ENCODE measurements at places on chromosomes 6 and 20.

- no peak for DNase-seq
Observed at GRCh38 chr6:56677559-56677958, 34.9 kb upstream of the DST start.

- DNase-seq, result no peak
Observed at GRCh38 chr6:35260591-35261570, 1.3 kb downstream of the ZNF76 start.

- no peak for DNase-seq
Observed at GRCh38 chr6:124688369-124688768, 273.9 kb upstream of the RNF217 start.

- no peak for DNase-seq
Observed at GRCh38 chr6:7041511-7042026, 66.2 kb upstream of the RREB1 start.

DNA sequence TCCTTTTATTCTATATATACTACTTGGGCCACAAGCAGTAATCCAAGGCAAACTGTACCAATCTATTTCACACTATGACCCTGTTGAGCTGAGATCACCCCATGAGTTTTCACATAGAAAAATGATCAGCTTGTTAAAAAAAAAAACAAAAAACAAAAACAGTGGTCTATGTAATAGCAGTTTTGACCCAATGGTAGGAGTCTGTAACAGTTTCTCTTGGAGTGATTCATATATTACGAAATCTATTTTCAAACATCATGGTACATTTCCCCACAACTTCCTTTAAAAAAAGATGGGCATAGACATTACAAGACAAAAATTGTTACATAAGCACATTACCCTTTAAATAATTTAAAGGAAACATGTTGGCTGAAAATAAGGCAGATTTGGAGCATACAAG lies 78.1 kb downstream of the PRSS35 start:
- no peak for DNase-seq

- DNase-seq, result no peak
Observed at GRCh38 chr6:3784885-3785744, 33.6 kb upstream of the PXDC1 start.

DNA sequence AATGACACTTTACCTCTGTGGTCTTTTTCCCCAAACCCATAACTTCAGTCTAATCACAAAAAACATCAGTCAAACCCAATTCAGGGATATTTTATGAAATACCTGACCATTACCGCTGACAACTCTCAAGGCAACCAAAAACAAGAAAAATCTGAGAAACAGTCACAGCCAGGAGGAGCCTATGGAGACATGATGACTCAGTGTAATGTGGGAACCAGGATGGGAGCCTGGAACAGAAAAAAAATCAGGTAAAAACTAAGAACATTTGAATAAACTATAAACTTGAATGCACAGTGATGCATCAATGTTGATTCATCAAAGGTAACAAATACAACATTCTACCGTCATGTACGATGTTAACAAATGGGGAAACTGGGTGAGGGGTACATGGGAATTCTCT lies 84.1 kb upstream of the TSHZ2 start:
- DNase-seq, result no peak

GRCh38 chr6:35359744-35360348 lies 17.5 kb downstream of the PPARD start:
- no peak for DNase-seq

GRCh38 chr20:47272893-47273590 lies 83.5 kb downstream of the ZMYND8 start:
- DNase-seq, result peak; percentile 22

DNA sequence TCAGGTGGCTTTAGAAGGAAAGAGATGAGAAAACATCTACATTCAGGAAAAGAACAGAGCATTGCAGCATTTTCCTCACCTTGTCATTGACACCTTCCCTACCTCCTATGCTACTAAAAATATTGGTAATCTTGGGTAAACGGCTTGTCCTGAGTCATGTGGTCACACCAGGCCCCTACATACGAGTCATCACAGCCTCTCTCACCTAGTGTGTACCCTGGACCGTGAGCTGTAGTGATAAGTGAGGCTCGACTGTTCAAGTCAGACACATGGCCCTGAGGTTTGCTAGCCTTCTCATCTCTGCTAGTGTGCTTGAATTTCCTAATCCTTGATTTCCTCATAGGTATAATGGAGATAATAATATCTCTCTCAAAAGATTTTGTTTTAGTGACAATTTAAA lies 29.6 kb upstream of the TMEM244 start:
- DNase-seq, result no peak

GRCh38 chr6:37131104-37131959 lies 38.6 kb upstream of the PIM1 start:
- no peak for DNase-seq

- no peak for DNase-seq
Observed at GRCh38 chr6:8017276-8017701, 46.9 kb downstream of the BLOC1S5 start.

GRCh38 chr6:160203076-160203475 lies 55.5 kb downstream of the SLC22A2 start:
- DNase-seq, result no peak

DNA sequence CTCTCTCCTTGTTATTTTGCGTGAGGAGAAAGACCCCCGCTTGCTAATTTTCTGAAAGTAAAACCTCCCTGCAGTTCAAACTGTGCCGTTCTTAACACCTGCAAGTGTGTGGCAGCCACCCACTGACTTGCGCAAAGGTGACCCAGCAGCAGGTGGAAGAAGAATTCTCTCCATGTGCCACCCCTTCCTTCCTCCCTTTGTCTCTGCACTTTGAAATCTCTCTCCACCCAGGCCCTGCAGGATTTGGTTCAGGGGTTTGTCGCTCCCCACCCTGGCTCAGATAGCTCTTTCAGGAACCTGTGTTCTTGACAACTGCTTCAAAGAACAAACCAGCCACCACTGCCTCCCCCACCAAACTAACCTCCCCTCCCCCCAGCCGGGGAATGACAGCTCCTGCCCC lies 41.4 kb downstream of the ZNF831 start:
- DNase-seq, result no peak

DNA sequence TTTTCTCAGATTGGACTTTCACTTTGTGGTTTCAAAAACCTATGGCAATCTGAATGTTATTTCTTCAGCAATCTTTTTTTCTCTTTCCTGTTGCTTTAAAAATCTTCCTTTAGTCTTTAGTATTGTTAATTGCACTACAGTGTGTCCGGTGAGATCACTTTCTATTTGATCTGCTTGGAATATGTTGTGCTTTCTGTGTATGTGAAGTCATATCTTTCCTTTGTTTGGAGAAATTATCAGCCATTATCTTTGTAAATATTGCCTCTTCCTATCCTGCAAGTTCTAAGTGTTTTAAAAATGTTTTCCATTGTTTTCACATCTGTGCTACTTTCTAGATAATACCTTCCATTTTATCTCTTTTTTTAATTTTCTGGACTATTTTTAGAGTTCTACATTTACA lies 171.4 kb upstream of the PRSS16 start:
- DNase-seq, result no peak

DNA sequence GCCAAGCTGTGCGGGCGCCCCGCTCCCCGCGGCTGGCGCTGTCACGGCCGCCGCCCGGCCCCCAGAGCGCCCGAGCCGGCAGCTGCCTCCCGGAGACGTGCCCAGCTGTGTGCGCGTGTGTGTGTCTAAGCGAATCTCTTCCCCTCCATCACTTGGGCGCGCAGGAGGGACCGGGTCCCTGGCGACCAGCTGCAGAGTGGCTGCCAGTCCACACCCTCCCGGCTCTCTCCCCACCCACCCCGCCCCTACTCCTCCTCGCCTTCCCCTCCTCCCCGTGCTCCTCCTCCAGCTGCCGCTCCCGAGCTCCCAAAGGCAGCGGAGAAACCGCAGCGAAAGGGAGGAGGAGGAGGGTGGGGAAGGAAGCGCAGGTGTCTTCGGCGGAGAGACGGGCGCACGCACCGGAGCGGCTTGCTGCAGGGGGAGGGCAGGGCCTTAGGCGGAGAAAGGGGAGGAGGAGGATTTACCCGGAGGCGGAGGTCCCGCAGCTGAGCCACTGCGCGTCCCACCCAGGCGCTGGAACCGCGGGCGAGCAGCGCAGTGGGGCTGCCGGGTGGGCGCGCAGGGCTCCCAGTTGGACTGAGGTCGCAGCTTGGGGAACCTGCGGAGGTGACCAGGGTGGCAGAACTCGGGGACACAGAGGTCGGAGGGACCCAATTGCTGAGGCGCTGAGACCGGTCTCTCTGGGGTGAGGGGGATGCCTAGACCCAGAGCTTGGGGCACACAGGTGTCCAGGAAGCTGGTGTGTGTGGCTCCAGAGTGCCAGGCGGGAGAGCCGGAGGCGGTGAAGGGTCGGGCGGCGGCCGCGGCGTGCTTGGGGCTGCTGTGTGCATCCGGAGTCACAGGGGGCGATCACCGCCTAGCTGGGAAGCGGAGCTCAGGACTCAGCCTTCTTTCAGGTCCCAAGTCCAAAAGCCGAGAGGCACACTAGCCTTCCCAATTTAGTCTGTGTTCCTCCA lies at the start of gene HS3ST5:
HS3ST5 (minus strand) TSS at position 198 of the 956 bp plus-strand sequence. CDS start 280,178 bp downstream, outside the sequence.
- DNase-seq, result peak; percentile 64

DNA sequence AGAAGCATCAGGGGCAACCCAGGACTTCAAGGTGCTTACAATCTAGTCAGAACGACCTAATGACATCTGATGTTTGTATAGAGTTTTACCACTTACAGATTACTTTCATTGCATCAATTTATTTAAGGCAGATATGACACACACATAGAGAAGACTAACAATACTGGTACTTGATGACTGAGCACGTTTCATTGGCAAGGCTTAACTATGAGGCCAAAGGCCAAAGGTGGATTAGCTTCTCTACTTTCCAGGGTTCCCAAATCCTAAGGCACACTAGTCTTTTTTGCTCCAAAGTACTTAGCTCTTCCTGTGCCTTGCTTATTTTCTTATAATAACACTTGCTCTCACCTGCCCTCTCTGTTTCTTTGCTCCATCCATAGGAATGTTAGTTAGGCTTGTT lies 406.2 kb downstream of the ZFAND3 start:
- no peak for DNase-seq

- DNase-seq, result peak; percentile 73
Observed at GRCh38 chr6:6006428-6007365, at the start of gene NRN1. Gene NRN1, minus strand, starts transcription at chr6:6006925. Its CDS starts 176 bp downstream, at chr6:6006749.

- no peak for DNase-seq
Observed at GRCh38 chr6:2819115-2819514, 22.5 kb downstream of the SERPINB1 start.

DNA sequence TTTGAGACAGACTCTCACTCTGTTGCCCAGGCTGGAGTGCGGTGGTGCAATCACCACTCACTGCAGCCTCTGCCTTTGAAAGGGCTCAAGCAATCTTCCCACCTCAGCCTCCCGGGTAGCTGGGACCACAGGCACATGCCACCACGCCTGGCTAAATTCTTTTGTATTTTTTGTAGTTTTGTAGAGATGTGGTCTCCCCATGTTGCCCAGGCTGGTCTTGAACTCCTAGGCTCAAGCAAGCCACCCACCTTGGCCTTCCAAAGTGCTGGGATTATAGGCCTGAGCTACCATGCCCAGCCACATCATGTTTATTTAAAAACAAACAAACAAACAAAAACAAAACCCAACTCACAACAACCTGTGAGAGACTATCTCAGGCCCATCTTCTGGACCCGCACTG lies 29.7 kb upstream of the APCDD1L start:
- DNase-seq, result no peak

- no peak for DNase-seq
Observed at GRCh38 chr6:11682561-11682975, 96.0 kb downstream of the ADTRP start.

DNA sequence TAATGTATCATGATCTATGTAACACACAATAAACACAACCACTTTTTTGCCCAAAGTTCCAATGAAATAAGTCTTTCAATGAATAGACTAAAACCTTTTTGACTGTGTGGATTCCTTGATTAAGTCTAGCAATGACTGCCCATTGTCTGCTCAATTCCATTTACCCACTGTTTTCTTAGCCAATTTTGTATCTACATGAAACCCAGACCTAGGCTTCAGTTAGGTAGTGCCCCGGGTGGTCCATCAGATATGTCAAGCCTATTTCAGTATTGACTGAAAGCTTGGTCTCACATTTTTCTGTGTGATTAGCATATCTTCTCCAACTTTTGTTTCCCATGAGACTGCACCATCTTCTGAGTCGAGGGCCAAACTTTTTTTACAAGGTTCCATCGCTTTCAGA lies 615.0 kb downstream of the C6orf118 start:
- DNase-seq, result no peak

- DNase-seq, result no peak
Observed at GRCh38 chr6:53984163-53984562, 127.1 kb upstream of the MLIP start.

GRCh38 chr6:22028403-22029090 lies 268.3 kb downstream of the PRL start:
- no peak for DNase-seq

DNA sequence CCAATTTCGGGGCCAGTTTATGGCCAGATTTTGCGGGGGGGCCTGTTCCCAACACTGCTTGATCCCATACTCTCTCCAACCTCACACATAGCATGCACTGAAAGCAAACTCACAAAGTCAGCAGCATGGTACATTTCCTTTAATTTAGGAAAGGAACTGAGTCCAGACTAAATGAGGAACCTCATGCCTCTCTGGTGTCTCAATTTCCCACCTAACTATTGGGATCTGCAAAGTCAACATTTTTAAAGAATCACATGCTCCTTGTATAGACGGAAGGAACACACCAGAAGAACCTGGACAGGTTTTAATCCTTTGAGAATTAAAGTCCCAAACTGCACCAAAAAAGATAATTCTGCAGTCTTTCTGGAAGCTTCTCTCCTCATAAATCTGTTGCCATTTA lies 33.3 kb downstream of the FAM50B start:
- DNase-seq, result no peak

- no peak for DNase-seq
Observed at GRCh38 chr6:155436981-155437749, 18.5 kb downstream of the NOX3 start.

GRCh38 chr20:16317445-16318362 lies 255.5 kb downstream of the KIF16B start:
- DNase-seq, result no peak

GRCh38 chr6:142276256-142276655 lies 25.6 kb upstream of the ADGRG6 start:
- DNase-seq, result no peak

DNA sequence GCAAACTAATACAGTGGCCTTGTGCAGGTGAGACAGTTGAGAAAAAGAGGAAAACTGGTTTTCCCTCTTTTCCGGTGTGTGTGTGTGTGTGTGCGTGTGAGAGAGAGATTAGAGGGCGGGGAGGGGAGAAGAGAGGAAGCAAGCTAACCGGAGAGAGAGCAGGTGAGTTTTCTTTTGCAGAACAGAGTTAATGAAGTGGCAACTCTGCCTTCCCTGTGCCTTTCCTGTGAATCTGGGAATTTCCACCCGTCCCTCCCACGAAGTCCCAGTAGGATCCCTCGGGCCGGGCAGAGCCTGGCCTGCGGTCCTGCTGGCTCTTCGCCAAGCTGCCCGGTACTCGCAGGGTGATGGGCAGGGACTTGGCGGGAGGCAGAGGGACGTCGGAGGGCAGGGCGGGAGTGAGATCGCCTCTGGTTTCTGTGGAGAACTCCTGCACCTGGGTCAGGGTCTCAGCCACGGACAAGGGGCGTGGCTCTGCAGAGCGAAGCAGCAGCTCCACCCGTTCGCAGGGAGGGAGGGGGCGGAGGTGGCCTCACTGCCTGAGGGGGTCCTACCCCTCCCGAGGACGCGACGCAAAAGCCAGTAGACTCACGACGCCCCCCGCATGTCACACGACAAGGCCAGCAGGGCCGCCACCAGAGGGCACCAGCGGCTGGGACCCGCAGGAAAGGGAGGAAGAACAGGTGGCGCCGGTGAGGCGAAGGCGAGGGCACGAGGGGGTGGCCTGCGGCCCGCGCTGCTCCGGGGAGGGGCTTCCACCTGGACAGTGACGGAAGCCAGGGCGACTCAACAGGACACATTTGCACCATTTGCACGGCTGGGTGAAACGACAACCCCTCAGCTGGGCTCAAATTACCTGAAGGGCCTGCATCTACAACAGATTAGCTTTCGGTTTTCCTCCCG lies 51.2 kb upstream of the RNF182 start:
- peak; percentile 33 for DNase-seq

GRCh38 chr6:131362070-131362469 lies 211.0 kb upstream of the ARG1 start:
- no peak for DNase-seq
